Progenitor cell of endocrine pancreas (in vitro differentiated cells): ENCODE measurements at places on chromosomes 3 and 15.

GRCh38 chr3:66165660-66166059, 55.1 kb upstream of the SLC25A26 start:
- DNase-seq, result no peak

- DNase-seq, result no peak
Measured at GRCh38 chr3:152149832-152150231, 118.9 kb upstream of the MBNL1 start.

- no peak for DNase-seq
Measured at GRCh38 chr3:177729956-177730681, 532.8 kb upstream of the TBL1XR1 start.

GRCh38 chr3:11564577-11565001, 79.1 kb downstream of the VGLL4 start:
- DNase-seq, result no peak

GRCh38 chr3:129575233-129575996, 31.1 kb downstream of the PLXND1 start:
- DNase-seq, result no peak

DNA sequence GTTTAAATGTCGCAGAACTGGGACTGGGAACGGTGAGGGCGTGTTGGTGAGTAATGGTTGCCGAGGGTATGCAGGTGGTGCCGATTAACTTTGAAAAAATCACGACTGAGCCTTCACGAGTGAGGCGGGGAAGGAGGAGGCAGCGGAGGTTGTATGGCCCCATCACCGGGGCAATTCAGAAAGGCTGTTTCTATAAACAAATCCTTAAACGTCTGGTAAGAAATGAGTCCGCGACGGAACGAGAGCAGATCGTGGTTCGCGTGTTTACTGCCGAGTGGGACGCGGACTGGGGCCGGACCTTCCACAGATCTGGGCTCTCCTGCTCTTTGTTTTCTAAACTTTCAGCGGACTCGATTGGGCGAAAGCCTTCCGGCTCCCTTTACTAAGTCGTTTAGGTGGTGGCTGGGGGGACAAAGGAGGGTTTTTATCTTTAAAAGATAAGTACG, 2.7 kb downstream of the IGF1R start:
- no peak for DNase-seq
